ENCODE measurements at places on chromosomes 4 and X.

GRCh38 chr4:661881-662761 is 12.0 kb downstream of the ATP5ME start:
- DNase-seq: no peak

DNA sequence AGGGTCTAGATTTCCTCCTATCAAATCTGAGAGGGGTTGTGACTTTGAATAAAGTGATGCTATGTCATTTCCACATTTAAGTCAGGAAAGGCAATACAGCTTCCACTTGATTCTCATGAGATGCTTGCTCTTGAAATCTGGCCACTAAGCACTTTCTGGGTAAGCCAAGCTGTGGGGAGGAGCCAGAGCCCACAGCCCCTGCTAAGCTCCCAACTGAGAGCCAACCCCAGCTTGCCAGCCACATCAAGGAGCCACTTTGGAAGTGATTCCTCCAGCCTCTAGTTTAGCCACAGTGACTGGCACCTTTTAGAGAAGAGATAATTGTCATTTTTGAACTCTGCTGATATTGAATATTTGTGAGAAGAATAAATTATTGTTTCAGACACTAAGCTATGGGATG is 1441.5 kb upstream of the IGFBP7 start:
- no peak for DNase-seq

- DNase-seq: no peak
Observed at GRCh38 chr4:179976777-179977176, 2266.4 kb upstream of the TENM3 start.

DNA sequence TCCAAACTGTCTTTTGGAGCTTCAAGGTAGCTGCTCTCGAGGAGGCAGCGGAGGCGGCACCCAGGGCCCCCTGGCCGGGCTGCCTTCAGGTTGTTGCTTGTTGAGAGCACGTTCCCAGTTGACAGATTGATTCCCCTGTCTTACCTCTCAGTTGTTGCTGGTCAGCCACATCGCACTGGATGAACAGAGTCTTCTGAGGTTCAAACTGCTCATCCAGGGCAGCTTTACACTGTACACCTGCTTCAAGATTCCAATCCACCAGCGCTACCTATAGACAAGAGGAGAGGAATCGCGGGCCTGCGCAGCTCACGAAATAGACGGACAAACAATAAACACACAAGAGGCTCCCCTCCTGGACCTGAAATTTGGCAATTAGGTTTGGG is 497 bp downstream of the HPGD start:
- DNase-seq: no peak

DNA sequence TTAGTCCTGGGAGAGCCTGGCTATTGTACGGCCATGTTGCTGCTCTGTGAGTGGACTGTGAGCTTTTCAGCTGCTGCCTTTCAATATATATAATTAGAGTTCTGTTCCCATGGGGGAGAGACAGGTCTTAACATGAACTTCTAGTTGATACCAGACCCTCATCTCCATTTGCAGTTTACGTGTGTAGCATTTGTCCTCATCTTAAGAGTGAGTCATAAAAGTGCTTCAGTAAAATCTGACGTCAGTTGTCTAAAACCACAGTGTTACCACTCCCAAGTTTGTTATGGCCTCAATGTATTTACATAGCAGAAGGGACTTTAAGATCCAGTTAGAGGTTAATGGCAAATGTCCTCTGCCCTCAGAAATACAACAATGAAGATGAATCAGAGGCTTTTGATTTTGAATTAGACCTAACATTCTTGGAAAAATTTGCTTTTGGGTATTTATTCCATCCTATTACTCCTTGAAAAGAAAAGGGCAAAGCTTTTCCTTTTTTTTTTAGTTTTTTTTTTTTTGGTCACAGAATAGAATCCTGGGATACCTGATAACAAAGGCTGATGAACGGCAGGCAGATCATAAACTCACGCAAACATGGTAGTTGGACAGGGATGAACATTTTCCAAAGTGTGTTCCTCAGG is 38.6 kb downstream of the PHOX2B start:
- DNase-seq: no peak

GRCh38 chrX:65921363-65921762 is 118.5 kb downstream of the VSIG4 start:
- no peak for DNase-seq

DNA sequence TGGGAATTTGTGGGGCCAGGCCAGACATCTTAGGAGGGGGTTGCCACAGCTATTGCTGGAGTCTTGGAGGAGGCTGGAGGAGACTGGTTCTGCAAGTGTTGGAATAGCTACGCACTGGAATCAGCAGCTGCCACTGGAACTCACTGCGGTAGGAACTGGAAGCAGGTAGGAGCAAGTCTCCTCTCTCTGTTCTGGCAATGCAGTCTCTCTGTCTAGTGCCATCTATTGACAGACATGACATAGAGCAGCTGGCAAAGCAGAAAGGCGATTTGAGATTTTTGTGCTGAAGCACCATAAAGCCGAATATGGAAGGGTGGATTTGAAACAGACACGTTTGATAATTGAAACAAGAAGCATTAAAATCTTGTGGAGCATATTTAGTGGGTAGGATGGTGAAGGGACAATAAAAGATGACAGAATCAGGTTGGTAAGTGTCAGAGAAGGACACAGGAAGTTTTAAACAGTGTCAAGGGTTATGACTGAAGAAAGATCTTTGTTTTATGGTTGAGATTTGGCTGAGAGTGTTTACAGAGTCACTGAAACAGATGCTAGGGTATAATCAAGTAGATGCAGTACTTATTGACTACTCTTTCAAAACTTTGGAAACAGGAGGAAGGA is 23.5 kb upstream of the SYNPO2 start:
- no peak for DNase-seq

- DNase-seq: no peak
Observed at GRCh38 chr4:158484173-158484885, 37.4 kb upstream of the RXFP1 start.

DNA sequence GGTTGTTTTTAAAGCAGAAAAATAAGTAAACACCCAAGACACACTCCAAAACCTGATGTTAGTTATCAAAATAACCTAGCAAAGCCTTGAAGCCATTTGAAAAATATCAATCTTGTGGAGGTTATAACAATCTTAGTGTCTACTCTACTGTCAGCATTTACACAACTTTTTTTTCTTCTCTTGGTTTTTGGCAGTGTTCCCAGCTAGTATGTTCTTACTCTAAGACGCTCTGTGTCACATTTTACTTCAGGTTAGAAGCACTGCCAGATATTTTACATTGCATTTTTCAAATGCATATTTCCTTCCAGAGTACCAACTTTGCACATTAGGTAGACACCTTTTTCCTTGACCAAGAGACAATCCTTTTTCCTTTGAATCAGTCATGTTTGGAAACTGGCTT is 114.0 kb upstream of the INPP4B start:
- no peak for DNase-seq

- no peak for DNase-seq
Observed at GRCh38 chr4:158671665-158671914, at the start of gene C4orf46. TSS of gene C4orf46 (minus strand) at chr4:158671887. CDS start at chr4:158671801, 86 bp downstream.

GRCh38 chr4:173424899-173425805 is 26.2 kb upstream of the SCRG1 start:
- no peak for DNase-seq

DNA sequence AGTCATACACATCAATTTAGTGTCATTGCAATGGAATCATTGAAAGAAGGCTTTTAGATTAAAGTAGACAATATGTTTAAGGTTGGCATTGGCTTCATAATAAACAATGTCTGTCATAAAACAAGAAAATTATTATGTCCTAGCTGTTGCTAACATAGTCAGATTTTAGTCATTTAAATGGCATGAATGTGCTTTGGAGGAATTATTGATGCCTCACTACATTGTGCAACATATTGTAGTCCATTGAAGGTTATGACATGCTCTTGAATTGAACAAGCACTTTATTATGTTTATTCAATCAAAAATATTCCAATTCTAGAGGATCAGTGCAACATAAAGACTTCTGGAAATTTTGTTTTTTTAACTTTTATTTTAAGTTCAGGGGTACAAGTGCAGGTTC is 489.8 kb upstream of the AMOT start:
- DNase-seq: no peak

GRCh38 chr4:73901031-73901430 is 31.8 kb downstream of the CXCL1 start:
- no peak for DNase-seq

GRCh38 chr4:107125496-107125895 is 89.4 kb upstream of the DKK2 start:
- DNase-seq: no peak

DNA sequence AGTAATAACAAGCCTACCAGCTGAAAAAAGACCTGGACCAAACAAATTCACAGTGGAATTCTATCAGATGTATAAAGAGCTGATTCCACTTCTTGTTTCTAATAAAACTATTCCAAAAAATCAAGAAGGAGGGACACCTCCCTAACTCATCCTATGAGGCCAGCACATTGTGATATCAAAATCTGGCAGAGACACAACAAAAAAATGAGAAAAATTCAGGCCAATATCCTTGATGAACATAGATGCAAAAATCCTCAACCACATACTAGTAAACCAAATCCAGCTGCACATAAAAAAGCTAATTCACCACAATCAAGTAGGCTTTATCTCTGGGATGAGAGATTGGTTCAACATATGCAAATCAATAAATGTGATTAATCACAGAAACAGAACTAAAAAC is 147.9 kb upstream of the NEIL3 start:
- no peak for DNase-seq

- no peak for DNase-seq
Observed at GRCh38 chr4:24805067-24805466, 9.7 kb downstream of the SOD3 start.

- DNase-seq: no peak
Observed at GRCh38 chr4:42281324-42282020, 115.8 kb upstream of the SHISA3 start.

DNA sequence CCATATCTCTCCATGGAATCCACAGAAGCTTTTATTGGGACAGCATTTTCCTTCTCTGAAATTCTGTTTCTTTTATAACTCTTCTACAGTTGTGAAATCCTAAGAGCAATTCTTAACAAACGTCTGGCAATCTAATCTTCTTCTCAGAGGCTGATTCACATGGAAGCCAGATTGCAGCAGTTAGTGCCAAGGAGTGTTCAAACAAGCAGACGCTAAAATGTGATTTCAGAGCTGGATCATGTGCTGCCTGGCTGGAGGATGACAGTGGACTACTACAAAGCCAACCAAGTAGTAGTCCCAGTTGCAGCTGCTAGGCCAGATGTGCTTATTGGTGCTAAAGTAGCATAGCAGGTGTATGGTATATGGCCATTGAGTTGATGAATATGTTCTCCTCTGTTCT is 27.7 kb upstream of the GLRB start:
- no peak for DNase-seq

DNA sequence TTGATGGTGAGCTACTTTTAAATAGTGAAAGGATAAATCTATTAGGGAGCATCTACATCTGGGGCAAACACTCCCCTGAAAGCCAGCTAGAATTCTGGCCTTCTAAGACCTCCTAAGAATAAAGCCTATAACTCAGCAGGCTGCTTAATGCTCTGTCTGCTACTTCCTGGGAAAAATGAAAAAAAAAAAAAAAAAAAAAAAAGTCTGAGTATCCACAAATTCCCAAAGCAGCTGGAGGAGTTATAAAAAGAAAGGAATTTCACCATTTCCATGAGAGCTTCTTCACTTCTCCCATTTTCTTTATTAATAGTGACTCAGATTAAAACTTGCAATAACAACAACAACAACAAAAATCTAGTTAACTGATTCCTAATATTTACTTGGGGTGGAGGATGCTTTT is 511.2 kb downstream of the INPP4B start:
- no peak for DNase-seq

- DNase-seq: no peak
Observed at GRCh38 chr4:67531379-67531962, 13.8 kb downstream of the CENPC start.

GRCh38 chr4:149166876-149167275 is 648.8 kb downstream of the IQCM start:
- DNase-seq: no peak

GRCh38 chr4:125826801-125827695 is 512.3 kb downstream of the FAT4 start:
- DNase-seq: no peak

GRCh38 chr4:168487282-168488035 is 7.2 kb upstream of the DDX60L start:
- no peak for DNase-seq

GRCh38 chr4:136650541-136651277 is 881.6 kb downstream of the PCDH18 start:
- DNase-seq: no peak

GRCh38 chr4:184310171-184310567 is 92.5 kb upstream of the ENPP6 start:
- DNase-seq: no peak

GRCh38 chrX:154430479-154430878 is 2.0 kb downstream of the ATP6AP1 start:
- DNase-seq: no peak

DNA sequence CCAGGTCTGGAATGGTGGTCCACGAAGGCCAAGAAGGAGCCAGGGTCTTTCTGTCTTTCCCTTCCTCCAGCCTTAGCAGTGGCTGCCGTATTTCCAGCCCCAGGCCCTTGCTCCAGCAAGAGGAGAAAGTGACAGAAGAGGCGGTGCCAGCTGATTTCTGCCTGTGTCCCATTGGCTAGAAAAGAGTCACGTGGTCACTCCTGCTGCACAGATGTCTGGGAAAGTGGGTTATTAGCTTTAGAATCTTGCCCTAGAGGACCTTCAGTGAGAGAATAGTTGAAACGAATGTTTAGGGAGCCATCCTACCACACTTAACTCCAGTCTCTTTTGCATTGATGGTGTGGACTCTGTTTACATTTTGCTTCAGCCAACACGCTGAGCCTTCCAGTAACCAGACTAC is 99.3 kb upstream of the BCOR start:
- DNase-seq: no peak

GRCh38 chr4:77990456-77990855 is 66.7 kb upstream of the FRAS1 start:
- DNase-seq: no peak

DNA sequence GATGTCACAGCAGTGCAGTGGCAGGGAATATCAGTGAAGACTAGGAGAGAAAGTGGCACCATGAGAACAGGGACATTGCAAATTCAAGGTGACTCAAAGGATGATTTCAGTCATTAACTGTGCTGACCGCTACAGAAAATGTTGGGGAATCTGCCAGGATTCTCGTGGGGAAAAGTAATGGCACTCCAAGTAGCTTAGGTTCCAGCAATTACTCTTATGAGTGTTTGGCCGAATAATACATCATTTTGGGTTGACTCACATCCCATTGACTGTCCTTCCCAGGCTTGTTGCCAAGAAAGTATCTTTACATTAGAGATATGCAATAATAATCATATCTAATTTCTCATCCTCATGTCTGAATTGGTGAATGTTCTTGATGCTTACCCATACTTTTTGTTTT is 1411.1 kb upstream of the PCDH7 start:
- DNase-seq: no peak

DNA sequence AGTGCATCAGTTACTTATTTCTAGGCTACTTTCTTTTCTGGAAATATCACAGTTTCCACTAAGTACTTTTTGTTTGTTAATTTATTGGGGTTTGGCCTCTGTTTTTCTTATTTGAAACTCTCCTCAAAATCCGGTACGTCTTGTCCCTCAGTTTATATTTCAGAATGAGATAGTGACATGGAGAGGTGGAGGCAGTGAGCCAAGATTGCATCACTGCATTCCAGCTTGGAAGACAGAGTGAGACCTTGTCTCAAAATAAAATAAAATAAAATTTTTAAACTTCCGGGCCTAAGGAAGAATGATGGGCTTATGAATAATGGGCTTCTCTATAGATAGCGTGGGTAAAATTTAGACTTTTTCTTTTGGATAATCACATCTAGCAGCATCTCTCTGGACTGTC is 567.8 kb downstream of the TRIML1 start:
- no peak for DNase-seq

All from stimulated activated CD8-positive, alpha-beta memory T cell treated with anti-CD3 and anti-CD28 coated beads, Interleukin-15, amount 100 ng/mL, for 48 hours (primary cell).